ENCODE measurements at places on chromosomes 13 and 19. TPM values are rescaled to one million over a fixed set of nuclear protein-coding genes. Genes with fewer than 3 reads are reported as not detected.

DNA sequence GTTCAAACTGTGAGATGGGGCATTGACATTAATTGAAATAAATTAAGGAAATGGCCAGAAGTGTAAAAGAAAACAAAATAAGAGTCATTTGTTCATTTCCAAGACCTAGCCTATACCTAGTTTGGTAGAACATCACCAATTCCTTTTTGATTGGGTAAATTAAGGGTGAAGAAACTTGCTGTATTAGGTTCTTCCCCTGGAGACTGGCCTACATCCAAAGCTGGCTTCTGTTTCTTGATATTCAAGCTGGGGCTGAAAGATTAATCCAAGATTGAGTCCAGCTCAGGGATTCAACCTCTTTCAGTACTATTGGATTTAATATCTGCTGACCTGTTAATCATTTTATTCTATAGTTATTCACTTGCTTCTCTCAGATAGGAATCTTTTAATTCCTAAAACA, 183.2 kb downstream of the GPC6 start:
- DNase-seq = no peak

The GNG8 gene
- total RNA-seq = not detected

DNA sequence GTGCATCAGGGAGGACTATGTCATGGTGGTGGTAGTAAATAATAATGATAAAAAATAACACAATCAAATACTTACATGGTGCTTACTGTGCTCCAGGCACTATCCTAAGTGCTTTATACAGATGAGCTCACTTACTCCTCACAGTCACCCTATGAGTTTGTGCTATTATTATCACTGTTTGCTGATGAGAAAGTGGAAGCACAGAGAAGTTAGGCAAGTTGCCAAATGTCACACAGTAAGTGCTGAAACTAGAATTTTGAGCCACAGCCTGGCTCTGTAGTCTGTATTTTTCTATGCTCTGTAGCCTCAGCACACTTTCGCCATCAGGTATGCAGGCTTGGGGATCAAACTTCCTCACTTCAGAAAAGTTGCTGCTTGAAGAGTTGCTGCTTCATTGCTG, 46.6 kb downstream of the HTR2A start:
- DNase-seq = no peak

DNA sequence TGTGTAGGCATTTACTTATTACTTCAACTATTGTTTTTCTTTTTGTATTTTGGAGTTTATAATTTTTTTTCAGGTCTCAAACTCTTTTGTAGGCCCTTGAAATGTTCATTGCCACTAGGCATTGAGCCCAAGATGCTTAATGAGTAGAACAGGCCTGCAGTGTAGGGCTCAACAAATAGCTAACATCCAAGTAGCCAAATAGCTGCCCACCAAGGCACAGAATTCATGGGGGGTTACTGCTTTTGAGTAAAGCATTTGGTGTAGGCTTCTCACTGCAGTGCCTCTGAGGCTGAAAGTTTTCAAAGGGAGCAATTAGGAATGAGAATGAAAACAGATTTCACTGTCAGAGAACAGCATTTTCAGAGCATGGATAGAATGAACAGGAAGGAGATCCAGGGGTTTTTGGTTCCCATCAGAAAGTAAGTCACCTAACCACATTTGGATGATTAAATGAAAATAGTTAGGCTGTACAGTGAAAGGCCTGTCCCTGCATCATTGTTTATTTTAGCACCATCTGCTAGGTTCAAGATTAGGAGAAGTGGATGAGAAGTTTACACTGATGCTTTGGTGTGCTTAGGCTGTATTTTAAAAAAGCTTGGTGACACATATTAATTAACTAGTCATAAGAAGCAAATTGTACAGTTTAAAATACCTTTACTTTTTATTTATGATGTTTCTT, 61.0 kb downstream of the EDNRB start:
- DNase-seq = no peak

- DNase-seq = no peak
These were observed 3.5 kb upstream of the TBC1D4 start for GRCh38 chr13:75485286-75486062.
